ENCODE measurements at places on chromosomes 12 and 14. TPM values are rescaled to one million over a fixed set of nuclear protein-coding genes. Genes with fewer than 3 reads are reported as not detected.

- DNase-seq, result no peak
These were observed 29.3 kb upstream of the FRMD6 start for GRCh38 chr14:51622376-51622775.

DNA sequence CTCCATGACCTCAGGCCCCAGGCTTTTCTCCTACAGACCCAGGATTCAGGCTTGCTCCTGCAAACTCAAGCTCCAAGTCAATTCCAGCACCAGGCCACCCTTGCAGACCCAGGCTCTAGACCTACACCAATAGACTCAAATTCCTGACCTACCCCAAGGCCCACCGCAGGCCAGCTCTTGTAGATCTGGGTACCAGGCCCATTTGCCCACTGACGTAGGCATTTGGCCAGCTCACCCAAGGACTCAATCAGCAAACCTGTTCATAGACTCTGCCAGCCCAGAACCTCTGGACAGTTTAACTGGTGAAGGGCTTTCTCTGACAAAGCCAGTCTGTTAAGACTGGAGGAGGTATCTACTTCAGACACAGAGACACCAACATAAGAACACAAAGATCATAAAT lies 52.3 kb downstream of the SPTSSA start:
- DNase-seq, result no peak

DNA sequence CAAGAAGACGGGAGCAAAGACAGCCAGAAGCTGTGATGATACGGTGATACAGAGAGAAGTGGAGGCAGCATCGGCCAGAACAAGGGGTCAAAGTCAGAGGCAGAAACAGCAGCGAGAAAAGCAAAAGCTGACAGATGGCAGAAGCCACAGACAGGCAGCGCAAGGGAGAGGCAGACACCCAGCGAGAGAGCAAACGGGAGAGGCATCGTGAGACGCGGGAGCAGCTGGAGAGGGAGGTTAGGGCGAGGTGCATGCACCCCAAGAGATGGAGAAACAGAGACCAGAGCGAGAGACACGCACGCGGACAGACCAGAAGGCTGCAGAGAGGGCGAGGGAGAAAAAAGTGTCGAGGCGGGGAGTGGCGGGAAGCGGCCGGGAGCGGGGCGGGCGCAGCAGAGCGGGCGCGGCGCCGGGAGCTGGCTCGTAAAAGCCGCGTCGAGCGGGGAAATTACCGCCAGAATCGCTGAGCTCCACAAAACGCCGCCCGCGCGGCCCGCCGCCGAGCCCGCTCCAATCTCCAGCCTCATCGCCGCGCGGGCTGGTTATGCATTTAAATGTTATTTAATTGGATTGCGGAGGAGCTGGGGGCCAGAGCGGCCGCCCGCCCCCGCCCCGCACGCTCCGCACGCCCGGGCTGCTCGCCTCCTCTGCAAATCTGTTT lies 15.6 kb downstream of the SMUG1 start:
- DNase-seq, result no peak

DNA sequence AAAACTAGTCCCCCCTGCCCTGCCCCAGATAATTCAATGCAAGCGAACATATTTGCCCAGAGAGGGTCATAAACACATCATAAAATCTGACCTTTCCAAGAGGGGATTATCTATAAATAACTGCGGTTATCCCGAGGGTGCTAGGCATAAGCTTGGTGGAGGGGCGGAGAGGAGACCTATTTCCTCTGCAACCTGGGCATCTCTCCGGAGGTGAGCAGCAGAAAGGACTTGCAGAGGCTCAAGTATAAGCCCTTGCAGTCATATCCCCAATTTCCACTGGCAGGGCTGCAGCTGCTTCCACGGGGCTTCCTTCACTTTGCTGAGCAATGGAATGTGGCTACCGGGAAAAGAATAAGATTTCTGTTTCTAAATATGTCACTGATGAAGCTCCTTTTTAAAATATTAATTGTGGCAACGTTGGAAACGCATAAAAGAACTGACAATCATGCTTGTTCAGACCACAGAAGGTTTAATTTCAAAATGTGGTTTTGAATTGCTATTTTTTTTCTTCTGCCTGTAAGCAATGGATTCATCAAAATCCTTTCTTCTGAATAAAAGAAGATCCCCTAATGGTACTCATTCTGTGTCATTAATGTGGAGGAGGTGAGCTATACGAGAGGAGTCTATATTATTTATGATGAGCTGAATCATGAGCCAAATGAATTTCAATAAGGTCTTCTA lies 268.9 kb upstream of the ATP2B1 start:
- DNase-seq, result no peak

DNA sequence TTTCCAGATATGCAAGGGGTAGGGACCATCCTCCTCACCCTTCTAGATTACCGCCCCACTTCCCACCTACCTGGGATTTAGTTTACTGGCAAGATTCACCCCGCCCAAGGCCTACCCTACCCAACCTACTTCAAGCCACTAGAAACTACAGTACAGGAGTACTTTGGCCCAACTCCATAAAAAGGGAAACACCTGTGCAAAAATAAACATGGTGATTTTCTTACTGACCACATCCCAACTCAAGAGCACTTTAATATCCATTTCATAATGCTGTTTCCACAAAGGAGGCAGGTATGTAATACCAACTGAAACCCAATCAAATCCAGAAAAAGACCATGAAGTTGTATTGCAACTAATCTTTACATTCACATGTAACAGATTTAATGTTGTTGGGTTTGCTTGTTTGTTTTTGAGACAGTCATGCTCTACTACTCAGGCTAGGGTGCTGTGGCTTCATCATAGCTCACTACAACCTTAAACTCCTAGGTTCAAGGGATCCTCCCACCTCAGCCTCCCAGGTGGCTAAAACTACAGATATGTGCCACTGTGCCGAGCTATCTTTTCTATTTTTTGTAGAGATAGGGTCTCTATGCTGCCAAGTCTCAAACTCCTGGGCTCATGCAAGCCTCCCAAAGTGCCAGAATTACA lies 41.7 kb upstream of the RAP1B start:
- no peak for DNase-seq

GRCh38 chr12:81128930-81129554 lies 51.2 kb downstream of the ACSS3 start:
- no peak for DNase-seq

DNA sequence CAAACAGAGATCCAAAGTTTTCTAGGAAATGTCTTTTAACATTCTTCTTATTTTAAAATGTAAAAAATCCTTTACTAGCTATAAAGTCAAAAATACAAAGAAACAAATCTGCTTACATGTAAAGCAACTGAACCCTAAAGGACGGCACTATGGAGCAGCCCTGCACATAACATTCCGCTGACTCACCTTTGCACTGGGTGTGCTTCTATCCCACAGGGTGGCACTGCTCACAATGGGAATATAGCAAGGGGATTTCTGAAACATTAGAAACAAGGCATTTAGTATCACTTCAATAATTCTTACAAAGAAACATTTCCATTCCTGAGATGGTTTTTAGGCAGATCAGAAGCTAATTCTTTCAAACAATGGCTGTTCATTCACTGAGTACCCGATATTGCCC lies 94.3 kb downstream of the C12orf42 start:
- DNase-seq, result no peak

- peak; percentile 83 for DNase-seq
These were observed 1.9 kb upstream of the RIN3 start for GRCh38 chr14:92511453-92512238.

- DNase-seq, result no peak
These were observed 109.4 kb downstream of the DACT1 start for GRCh38 chr14:58747181-58747580.

DNA sequence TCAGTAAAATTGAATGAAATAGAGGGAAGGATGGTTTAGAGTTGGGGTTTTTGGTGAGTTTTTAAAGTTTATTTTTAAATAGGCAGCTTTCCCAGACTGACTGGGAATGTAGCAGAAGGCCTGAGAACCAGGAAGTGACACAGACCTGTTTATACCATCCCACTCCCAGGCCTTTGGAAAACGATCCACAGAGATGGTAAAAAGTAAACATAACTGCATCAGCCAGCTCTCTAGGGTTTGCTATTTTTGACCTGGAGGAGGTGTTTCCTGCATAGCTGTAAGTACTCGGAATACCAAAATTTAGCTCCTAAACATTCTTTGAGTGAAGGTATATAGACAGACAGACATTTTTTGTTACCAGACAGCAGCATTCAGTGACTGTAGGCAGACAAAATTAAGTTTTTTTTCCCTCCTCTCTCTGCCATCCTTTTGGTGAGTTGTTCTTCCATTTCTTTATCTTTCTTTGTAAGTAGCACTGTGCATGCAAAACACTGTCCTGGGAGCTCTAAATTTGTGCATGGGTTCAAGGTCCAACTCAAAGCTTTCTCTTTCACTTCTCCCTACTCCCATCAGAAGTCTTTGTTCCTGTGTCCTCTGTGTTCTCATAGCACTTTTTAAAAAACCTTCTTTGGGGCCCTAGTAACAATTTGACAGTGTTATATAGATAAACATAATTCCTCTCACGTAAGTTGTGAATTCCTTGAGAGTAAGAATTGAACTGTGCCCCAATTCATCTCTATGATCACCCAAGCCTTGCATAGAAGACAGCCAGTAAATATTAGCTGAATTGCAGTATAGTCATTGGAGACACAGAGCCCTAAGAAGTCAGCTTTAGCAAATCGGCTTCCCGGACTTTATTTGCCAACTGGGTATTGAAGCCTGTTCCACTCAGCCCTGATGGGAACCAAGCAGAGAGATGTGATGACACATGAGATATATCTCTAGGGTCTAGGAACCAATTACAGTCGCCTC lies 37.4 kb downstream of the SUSD6 start:
- DNase-seq, result peak; percentile 64

DNA sequence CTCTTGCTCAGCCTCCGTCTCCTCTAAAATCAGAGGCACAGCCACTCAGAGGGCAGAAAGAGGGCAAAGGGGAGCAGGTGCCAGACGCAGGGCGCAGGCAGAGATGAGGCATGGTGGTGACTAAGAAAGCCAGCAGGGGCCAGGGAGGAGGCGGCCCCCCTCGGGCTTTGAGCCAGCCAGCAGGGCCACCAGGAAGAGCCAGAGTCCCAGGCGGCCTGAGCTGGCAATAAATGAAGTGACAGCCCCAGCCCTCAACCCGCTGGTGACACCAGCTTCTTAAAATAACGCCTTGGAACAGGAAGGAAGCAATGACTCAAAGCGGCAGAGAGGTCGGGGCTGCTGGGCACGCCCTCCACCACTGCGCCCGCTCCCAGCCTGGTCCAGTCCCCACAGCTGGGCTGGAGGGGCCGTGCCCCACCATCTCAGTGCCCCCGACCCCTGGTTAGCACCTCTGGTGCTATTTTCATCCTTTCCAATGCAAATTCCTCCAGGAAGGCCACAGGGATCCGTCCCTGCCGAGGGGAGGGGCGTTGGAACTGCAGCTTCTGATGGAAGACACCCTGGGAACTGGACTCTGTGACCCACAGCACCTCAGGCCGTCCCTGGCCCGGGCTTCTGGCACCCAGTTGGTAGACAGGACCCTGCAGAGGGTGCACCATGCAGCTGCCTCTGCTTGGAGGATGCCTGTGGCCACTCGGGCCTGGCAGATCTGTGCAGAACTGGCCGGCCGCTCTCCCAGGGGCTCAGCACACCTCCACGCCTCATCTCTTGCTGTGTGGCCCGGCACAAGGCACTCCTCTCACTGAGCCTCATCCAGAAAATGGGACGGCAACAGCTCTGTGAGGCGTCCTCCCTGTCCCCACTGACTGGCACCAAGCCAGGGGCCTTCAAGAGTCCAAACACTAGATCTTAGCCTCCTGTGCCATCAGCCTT lies 113.7 kb downstream of the NCOR2 start:
- peak; percentile 37 for DNase-seq

DNA sequence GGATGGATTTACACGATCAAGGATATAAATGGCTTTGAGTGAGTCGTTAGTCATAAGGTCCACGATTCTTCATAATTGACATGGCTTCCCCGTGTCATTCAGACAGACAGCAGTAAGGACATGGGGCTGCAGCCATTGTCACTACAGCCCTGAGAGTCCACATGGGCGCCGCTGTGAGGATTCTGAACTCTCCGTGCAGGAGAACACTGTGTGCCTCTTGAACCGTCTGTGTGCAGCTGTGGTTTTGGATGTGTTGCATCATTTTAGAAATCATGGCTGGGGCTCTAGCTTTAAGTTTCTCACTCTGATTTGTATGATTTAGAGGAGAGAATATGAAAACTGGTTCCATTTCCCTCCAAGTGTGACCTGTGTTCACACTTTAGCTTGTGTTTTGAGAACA lies 47.2 kb downstream of the NPAS3 start:
- DNase-seq, result no peak

- DNase-seq, result no peak
These were observed 92.9 kb upstream of the MAX start for GRCh38 chr14:65195042-65195719.

The ABHD4 gene
- total RNA-seq, result 6.7 TPM

The TSHR gene
- total RNA-seq, result not detected

The RTL1 gene
- not detected for total RNA-seq

The CD27 gene
- total RNA-seq, result not detected

The HCAR1 gene
- under 0.01 TPM for total RNA-seq

The PPFIA2 gene
- 0.40 TPM for total RNA-seq

Measured in pulmonary artery endothelial cell (primary cell).